BJ (cell line): ENCODE measurements at places on chromosomes 1 and 21.

- DNase-seq, result peak; percentile 64
Observed at GRCh38 chr1:156746728-156747631, 4.5 kb downstream of the HDGF start.

DNA sequence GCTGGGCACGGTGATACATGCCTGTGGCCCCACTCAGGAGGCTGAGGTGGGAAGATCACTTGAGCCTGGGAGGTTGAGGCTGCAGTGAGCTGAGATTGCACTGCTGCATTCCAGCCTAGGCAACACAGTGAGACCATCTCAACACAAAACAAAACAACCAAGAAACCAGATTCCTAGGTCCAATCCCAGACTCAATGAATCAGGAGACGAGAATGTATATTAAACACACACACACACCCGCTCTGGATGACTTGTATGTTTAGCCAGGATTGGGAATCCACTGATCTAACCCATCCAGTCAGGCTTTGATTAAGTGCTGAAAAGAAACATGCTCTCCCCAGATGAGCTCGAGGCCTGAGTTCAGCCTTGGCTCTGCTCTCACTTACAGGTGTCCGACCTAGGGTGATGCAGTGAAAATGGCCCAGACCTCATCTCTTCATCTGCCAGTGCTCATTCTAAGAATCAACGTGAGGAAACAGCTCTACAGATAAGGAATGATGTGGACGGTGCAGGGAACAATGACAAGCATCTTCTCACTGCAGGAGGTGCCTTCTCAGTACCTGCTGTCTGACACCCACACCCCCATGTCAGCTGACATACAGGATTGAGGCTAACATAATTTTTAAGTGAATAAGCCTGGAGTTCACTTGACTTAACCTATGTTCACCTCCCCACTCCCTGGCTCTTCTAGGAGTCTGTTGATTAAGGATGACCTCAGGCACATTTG lies 15.3 kb upstream of the SRSF4 start:
- DNase-seq, result peak; percentile 88

DNA sequence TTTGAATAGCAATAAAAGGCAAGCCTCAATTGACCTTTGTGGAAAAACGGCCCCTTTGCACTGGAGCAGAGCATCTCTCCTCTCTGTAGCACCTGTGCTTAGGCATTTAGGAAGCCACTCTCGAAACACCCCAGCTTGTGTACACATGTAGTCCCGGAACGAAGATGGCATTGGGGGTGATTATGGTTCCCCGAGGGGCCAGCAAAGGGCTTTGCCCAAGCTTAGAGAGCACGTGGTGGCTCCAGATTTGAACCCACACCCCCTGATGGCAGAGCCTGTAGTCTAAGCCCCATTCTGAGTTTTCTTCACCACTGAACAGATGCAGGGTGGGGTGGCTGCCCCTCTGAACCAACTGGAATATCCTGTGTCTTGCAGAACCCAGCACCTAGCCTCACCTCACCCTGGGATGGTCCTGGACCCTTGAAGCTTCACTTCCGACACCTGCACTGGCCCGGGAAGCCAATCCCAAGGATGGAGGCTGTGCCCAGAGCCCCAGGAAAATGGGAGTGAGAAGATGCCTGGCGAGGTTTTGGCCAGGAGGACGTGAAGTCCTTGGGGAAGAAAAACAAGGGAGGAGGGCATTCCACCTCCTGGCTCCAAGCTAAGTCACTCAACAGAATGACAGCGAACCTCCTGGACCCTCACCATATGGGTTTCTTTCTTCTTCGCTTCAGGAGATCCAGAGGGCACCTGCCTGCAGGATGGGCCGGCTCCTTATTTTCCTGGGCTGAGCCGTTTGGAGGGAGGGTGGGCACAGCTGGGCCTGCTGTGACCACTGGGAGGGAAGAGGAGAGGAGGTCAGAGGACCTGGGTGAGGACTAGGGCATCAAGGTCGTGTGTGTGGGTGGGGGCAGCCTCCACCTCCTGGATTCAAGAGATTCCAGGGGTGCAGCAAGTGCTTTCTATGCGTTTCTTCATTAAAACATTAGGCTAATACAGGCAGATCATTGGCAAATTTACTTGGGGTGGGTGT lies 37.7 kb downstream of the IGFN1 start:
- no peak for DNase-seq

DNA sequence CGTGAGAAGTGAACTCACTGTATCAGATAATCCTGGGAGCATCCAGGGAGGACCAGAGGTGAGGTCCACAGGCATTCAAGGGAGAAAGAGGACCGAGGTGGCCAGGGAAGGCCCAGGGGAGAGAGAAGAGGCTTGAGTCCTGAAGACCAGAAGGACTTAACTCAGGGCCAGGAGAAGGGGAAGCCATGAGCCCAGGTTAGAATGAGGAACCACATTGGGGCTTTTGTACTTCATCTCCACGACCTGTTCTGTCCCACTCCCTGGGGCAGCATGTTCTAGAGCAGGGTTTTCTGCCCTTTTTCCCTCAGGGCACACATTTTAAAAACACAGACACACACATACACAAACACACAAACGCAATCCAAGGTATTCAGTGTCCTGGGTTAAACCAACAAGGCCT lies 8.4 kb downstream of the LGR6 start:
- no peak for DNase-seq

DNA sequence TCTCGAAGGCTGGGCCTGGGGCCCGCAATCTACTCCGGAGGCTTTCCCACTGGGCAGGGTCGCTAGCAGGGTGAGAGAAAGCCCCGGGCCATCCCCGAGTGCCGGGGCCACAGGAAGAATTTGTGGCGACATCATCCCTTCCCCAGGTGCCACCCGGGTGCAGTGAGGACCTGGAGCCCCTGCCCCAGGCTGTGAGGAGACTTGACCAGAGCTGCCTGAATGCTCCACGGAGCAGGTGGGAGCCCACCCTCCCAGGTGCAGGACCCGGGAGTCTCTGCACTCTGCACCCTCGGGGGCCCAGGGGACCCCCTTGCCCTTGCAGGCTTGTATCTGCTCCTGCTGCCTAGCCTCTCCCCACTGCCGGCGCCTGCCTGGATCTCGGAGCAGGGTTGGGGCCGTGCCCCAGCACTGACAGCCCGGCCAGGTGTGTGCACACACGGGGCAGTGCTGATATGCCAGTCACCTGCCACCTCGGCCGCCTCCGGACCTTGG lies 67.5 kb upstream of the RGS7 start:
- DNase-seq, result no peak

GRCh38 chr1:3142751-3143150 lies 73.7 kb downstream of the PRDM16 start:
- DNase-seq, result no peak

GRCh38 chr21:37368541-37369279 lies 2.1 kb downstream of the DYRK1A start:
- DNase-seq, result no peak

- no peak for DNase-seq
Observed at GRCh38 chr1:42962641-42963377, 4.1 kb upstream of the SLC2A1 start.

GRCh38 chr1:201272799-201273198 lies 10.5 kb upstream of the PKP1 start:
- no peak for DNase-seq

GRCh38 chr1:73176902-73177301 lies 894.6 kb upstream of the NEGR1 start:
- DNase-seq, result no peak

DNA sequence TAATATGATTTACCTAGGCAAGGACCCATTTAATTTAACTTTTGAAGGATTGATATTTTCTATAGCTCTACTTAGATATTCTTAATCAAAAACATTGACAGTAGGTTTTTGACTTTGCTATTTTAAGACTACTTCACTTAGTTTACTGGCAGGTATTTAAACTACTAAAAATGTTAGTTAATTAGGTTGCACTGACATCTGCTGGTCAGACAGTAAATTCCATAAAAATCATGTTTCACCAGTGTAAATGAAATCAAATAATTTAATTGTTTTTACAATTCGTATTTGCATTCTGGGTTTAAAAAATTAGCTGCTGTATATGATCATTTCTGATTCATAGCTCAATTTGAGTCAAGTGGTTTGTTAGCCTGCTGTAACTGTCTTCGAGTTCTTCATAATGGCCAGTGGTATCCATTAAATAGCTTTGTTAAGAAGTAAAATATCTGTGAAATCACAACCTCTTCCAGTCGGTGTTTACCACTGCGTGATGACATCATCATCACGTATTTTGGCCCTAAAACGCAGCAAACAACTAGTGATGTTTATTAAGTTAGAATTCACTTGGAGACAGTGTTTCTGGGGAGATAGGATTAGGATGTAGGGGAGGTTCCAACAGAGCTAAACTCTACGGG lies 26.2 kb downstream of the EXTL2 start:
- no peak for DNase-seq

- no peak for DNase-seq
Observed at GRCh38 chr1:26701266-26701994, 5.6 kb downstream of the ARID1A start.

- DNase-seq, result no peak
Observed at GRCh38 chr21:39208624-39209333, 25.5 kb upstream of the PSMG1 start.

DNA sequence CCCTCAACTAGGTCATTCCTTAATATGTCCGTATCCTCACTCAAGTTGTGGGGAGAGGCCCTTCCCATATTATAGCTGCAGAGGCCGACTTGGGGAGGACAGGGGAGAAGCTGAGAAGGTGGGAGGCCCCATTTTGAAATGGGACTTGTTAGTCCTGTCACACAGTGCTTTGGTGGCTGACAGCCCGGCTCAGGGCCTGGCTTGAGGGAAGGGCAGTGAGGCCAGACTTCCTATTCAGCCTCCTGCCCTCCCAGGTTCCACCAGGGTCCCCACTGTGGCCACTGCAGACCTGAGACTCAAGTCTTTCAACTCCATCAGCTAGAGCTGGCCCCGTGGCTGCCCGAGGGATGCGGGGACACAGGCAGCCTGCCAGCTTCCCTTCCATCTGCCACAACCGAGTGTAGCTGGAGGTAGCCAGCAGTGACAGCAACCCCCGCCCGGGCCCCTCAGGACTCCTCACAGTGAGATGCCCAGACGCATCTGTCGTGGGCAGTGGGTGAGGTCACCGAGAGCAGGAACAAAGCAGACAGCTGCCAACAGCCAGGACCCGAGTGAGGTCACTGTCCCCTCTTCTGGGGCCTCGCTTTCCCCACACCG lies 36.9 kb downstream of the SIM2 start:
- DNase-seq, result no peak

DNA sequence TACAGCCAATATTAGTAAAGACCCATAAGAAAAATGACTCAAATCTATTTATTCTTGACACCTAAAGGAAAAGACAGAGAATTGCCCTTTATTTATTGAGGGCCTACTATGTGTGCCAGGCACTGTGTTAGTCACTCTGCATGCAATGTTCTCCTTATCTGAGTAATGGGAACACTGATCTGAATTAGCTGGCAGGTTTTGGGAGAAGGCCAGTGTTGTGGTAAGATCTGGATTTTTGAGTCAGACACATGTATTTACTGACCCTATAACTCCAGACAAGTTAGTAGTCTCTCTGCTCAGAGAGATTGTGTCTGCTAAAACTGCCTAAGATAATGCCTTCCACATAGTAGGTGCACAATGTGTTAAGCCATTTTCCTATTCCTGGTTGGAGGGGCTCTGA lies 17.3 kb downstream of the LCE4A start:
- DNase-seq, result no peak

GRCh38 chr1:230717251-230717650 lies 3.3 kb upstream of the AGT start:
- DNase-seq, result no peak
